ENCODE measurements at places on chromosomes 1 and 21.

DNA sequence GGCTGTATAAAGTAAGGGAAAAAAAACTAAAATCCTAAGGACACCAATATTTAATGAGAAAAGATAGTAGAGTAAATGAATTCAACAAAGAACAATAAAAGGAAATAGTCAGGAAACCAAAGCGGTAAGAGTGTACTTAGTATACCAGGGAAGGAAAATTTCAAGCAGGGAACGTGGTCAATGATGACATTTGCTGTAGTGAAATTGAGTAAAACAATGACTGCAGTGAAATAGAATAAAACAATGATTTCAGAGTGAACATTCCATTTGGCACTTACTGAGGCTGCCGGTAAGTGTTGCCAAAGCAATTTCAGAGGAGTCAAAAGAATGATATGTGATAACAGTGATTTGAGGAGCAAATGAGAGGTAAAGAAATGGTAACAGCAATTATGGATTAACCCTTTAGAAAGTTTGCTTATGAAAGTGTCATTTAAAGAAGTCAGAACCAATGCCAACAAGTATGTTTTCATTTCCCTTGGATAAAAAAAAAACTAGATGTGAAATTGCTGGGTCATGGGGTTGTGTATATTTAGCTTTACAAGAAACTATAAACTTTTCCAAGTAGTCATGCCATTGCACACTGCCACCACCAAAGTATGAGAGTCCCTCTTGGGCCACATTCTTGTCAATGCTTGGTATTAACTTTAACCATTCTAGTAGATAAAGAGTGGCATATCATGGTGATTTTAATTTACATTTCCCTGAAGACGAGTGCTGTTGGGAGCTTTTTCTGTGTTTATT is 50.5 kb downstream of the VCAM1 start:
- DNase-seq, result no peak

DNA sequence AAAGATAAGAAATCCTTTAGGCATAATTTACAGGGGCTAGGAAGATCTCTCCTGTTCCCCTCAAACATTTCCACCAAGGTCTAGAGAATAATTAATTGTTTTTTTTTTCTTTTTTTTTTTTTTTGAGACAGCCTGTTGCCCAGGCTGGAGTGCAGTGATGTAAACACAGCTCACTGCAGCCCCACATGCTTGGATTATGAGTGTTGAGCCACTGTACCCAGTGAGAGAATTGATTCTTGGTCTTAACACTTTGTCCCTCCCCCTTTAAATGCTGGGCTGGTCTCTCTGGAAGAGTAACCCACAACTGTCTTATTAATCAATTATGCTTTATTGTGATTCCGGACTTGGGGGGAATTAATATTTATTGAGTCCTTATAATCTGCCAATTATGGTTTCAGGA is 33.4 kb downstream of the ATF3 start:
- no peak for DNase-seq

- no peak for DNase-seq
These were observed 102.2 kb downstream of the PHTF1 start for GRCh38 chr1:113657126-113657525.

DNA sequence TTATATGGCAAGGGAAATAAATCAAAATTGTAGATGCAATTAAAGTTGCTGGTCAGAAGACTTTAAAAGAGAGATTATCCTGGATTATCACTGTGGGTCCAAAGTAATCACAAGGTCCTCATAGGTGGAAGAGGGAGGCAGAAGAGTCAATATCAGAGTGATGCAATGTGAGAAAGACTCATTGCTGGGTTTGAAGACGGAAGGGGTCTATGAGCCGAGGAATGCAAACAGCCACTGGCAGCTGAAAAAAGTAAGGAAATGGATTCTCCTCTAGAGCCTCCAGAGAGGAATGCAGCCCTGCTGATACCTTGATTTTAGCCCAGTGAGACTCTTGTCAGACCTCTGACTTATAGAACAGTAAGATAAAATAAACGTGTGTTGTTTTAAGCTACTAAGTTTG is 59.8 kb upstream of the MUTYH start:
- no peak for DNase-seq

- no peak for DNase-seq
These were observed 2.6 kb downstream of the SLAMF8 start for GRCh38 chr1:159829273-159829634.

DNA sequence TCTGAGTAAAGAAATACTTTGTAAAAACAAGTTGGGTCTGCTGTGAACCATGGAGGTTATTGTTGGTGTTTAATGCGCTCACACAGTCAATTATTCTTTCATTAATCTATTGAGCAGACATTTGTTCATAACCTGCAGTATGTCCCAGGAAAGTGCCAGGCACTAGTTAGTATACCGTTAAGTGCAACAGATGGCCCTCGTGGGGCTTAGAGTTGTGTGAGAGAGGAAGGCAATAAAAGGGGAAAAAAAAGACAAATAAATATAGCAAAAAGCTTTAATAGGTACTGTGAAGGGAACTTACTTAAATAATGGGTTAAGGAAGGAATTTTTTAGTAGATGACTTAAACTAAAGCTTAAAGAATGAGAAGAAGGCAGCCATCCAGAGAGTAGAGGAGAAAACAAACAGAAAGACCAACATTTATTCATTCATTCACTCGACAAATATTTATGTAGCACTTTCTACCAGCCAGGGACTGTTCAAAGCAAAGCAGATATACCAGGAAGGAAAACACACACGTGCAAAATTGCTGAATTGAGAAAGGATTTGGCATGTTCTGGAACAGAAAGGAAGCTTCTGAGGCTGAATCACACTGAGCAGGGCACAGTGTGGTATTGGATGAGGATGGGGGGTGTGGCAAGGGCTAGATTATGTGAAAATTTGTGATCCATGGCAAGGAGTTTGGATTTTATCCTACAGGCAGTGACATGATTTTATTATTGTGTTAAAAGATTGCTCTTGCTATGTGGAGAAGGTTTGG is 296.1 kb upstream of the SGIP1 start:
- no peak for DNase-seq

- no peak for DNase-seq
These were observed 90.1 kb downstream of the PRDM16 start for GRCh38 chr1:3159121-3159520.
